ENCODE measurements at places on chromosomes 6 and 20.

- DNase-seq = no peak
These were observed 61.1 kb upstream of the C20orf144 start for GRCh38 chr20:33600981-33601380.

DNA sequence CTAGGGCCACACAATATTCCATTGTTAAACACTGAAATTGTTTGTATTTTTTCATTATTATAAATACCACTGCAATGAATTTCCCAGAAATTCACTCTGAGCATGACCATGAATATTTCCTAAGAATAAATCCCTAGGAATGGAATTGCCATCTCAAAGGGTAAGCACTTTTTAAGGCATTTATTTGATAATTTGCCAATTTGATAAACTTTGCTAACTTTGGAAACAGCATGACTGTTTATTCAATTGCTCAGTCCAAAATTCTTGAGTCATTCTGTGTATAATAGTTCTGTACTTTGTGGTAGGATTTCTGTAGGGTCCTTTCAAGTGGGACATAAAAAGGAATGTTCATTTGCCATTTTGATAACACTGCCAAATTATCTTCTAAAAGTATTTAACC lies 44.2 kb upstream of the TOX2 start:
- DNase-seq = no peak

GRCh38 chr6:6717953-6718352 lies 129.4 kb downstream of the LY86 start:
- DNase-seq = no peak

GRCh38 chr20:37384683-37385174 lies 38.8 kb downstream of the SRC start:
- peak; percentile 83 for DNase-seq

DNA sequence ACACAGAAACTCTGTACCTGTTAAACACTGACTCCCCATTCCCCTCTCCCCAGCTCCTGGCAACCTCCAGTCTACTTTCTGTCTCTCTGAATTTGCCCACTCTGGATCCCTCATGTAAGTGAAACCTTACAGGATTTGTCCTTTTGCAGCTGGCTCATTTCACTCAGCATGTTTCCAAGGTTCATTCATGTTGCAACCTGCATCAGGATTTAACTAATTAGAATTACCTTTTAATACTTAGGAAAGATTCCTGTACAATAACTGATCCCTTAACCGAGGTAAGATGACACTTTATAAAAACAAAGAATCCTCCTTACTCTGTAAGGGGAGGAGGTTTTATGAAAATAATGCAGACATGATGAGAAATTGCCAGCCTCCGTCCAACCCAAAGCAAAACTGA lies 113.1 kb upstream of the MTHFD1L start:
- DNase-seq = no peak

DNA sequence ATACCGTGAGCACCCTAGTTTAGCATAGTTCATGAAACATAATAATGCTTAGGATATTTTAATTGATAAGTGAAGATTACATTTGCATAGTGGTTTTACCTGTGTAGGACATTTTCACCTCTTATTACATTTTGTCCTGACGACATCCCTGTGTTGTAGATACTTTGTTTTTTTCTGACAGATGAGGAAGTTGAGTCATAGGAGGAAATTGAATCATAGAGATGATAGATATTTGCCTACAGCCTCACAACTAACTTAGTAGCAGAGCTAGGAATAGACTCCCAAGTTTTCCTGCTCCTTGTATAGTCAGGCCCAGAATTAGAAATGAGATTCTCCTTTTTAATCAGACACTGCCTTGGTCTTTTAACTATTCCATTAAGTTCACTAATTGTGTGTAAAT lies 100.5 kb upstream of the SUPT3H start:
- DNase-seq = no peak

DNA sequence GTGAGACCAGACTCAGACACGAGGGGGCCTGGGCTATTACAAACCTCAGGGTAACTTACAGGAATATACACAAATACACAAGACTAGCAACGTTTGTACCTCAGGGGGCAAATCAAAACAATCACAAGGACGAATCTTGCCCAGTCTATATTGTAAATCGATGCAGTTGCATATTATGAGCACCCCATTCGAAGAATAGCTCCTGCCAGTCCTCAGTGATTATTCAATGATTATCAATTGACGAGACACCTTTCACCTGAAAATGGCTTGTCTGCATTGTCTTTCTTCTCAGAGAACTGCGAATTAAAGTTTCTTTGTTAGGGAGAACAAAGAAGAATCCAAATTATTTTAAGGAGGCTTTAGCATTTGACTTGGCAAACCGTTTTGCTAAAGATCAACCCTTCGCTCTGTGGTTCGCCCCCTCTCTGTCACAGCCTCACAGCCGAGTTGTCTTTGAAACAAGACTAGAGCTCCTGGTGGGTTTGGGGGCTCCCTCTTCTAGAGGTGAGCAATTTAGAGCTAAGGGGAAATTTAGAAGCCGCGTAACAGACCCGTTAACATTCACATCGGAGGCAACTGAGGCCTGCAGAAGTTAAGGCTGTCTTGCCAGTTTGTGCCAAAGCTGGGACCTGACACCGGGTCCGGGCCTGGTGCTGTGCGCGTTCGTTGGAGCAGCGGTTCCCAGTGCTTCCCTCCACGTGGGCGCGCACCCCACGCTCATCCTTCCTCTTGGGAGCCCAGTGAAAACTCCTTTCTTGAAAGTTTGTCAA lies 24.9 kb upstream of the MAP3K7 start:
- DNase-seq = no peak

GRCh38 chr6:128474481-128474880 lies 45.9 kb downstream of the PTPRK start:
- no peak for DNase-seq

DNA sequence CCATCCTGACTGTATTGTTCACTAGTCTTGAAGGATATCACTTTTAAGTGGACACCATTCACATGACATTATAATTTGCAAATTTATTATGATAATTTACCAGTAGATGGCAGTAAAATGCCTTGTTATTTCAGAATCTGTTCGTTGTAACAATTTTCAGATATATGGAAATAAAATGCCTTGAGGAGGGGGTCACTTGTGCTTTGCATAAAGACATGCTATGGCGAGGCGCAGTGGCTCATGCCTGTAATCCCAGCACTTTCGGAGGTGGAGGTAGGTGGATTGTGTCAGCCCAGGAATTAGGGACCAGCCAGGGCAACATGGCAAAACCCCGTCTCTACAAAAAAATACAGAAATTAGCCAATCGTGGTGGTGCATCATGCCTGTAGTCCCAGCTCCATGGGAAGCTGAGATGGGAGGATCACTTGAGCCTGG lies 9.0 kb upstream of the NCOA6 start:
- DNase-seq = peak; percentile 31

DNA sequence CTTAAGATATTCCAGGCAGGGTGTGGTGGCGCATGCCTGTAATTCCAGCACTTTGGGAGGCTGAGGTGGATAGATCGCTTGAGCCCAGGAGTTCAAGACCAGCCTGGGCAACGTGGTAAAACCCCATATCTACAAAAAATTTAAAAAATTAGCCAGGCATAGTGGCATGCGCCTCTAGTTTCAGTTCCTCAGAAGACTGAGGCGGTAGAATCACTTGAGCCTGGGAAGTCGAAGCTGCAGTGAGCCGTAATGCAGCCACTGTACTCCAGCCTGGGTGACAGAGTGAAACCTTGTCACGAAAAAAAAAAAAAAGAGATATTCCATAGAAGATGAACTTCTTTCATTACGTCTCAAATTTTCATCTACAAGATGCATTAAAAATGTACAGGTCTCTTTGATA lies 46.7 kb upstream of the ISM1 start:
- DNase-seq = no peak

DNA sequence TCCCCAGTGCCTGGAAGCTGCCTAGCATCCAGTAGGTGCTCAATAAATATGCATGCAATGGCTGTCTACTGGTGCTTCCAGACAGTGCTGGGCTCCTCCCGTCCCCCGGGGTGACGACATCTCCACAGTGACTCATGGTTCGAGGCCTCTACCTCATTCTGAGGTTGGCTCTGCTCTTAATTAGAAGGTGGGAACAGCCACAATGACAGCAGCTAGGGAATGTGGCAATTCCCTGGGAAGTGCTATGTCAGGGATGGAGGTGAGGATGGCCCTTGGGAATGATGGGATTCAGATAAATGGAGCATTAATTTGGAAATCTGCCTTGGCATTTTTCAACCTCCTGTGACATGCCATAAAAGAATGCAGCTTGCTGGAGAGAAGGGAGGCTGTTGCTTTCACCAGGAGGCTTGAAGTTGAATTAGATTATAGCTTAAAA lies 43.5 kb upstream of the NFATC2 start:
- DNase-seq = no peak

DNA sequence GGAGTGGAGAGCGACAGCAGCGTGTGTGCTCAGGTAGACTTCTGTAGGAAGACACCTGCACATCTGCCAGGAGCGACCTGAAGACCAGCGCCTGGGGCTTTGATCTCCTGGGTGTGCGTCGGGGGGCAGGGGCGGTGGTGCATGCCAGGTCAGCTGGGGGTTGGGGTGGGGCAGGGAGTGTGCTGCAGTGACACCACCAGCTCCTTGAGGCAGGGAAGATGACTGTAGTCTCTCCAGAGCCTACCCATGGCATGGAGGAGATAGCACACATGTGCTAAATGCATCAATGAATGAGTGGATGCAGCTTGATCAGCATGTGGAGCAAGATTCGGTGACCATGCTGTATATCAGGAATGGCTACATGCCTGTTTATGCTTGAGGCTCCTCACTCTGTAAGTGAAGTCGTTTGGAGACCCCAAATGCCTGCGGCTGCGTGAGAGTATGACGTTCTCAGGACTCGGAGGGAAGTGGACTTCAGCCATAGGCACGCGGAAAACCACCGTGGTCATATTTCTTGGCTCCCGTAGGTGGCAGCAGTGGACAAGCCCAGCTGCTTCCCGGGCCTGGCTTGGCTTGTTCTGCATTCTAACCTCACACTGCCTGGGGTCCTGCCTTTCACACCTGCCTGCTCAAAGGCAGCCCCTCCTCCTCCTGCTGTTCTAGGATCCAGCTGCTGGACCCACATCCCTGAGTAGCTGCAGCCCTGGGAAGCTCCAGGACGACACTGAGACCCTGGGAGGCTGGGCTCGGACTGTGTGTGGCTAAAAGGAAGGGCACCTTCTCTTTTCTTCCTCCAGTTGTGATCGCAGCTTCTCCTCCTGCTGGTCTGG lies 39.4 kb upstream of the KCNK16 start:
- DNase-seq = peak; percentile 40

DNA sequence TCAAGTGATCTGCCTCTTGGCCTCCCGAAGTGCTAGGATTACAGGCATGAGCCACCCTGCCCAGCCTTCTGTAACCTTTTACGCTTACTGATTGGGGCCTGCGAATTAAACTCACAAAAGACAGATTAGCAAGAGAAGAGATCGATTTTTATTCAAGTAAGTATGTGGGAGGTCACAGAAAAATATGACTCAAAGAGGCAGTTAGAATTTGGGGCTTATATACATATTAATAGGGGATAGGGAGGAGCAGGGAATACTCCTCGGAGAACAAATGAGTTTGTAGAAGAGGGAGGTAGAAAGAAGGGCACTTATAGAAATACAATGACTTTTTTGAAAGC lies 78.9 kb downstream of the CD24 start:
- no peak for DNase-seq

- no peak for DNase-seq
These were observed 144.8 kb downstream of the GJA10 start for GRCh38 chr6:90038961-90039653.
